Panc1 (cell line): ENCODE measurements at places on chromosomes 2 and 18. TPM values are rescaled to one million over a fixed set of nuclear protein-coding genes. Genes with fewer than 3 reads are reported as not detected.

Gene SLC4A3
- 13.5 TPM for total RNA-seq

Gene IL36RN
- not detected for total RNA-seq

Gene SETBP1
- 0.23 TPM for total RNA-seq

- no peak for DNase-seq
These were observed 140.0 kb upstream of the GULP1 start for GRCh38 chr2:188151670-188152069.

DNA sequence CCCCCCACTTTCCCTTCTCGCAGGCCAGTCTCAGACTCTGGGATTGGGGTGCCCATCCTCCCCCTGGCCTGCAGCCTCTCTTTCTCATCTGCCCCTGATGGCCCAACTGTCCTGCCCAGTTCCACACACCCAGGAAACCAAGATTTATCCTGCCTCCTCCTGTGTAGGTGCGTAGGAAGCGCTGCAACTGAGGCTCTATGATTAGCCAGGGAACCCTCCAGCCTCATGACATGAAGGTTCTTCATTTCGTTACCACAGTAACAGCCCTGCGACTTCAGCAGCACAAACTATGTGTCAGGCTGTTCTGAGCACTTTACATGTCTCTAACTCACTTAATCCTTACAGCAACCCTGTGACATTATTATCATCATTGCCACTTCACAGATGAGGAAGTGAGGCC lies 305.9 kb downstream of the CELF4 start:
- no peak for DNase-seq

DNA sequence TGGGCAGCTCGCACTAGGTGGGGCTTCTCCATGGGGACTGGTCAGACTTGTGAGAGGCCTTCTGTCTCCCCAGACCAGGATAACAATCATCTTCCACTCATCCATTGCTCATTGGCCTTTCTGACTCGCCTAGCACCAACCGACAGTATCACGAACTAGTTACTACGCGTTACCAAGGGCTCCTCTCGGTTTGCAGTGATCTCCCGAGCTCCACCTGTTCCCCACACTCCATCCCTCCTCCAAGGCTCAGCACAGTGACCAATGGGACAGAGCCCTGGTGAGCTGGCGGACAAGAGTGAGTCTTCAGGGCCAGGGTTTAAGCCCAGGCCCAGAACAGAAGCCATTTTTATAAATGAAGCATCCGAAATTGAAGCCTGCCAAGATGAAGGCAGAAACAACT lies 42.8 kb upstream of the SMAD7 start:
- DNase-seq = no peak

- no peak for DNase-seq
These were observed 39.0 kb downstream of the OXER1 start for GRCh38 chr2:42724886-42725285.

DNA sequence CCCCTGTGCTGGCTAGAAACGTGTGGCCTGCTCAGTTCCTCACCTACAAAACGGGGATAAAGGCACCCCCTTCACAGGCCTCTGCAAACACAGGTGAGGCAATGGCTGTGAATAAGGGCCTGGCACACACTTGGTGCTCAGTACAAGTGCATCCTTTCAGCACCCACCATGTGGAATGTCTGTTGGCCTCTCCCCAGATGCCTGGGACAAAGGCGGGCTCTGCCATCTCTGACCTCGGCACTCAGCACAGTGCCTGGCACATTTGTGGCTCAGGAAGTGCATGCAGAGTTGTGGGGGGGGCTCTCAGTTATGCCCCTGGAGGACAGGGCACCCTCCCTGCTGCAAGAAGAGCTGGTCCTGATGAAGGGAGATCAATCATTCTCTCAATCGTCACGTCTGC lies 224.6 kb upstream of the RAB6C start:
- DNase-seq = no peak

GRCh38 chr2:216408426-216409290 lies 3.6 kb upstream of the SMARCAL1 start:
- DNase-seq = no peak

- no peak for DNase-seq
These were observed 5.2 kb upstream of the PPP4R1 start for GRCh38 chr18:9619545-9619944.
